Epithelial cell of proximal tubule (primary cell): ENCODE measurements at places on chromosomes 5 and 9. TPM values are rescaled to one million over a fixed set of nuclear protein-coding genes. Genes with fewer than 3 reads are reported as not detected.

PDLIM7 gene
- 286 and 420 TPM in 2 replicates for total RNA-seq

GABRB2 gene
- not detected in 2 replicates for total RNA-seq

PROB1 gene
- total RNA-seq = 2.7 and 3.1 TPM in 2 replicates

PCDHA9 gene
- total RNA-seq = not detected in 2 replicates

AIF1L gene
- total RNA-seq = 52.5 and 71.6 TPM in 2 replicates

CD14 gene
- not detected in 2 replicates for total RNA-seq
